ENCODE measurements at places on chromosomes 2 and 18.

DNA sequence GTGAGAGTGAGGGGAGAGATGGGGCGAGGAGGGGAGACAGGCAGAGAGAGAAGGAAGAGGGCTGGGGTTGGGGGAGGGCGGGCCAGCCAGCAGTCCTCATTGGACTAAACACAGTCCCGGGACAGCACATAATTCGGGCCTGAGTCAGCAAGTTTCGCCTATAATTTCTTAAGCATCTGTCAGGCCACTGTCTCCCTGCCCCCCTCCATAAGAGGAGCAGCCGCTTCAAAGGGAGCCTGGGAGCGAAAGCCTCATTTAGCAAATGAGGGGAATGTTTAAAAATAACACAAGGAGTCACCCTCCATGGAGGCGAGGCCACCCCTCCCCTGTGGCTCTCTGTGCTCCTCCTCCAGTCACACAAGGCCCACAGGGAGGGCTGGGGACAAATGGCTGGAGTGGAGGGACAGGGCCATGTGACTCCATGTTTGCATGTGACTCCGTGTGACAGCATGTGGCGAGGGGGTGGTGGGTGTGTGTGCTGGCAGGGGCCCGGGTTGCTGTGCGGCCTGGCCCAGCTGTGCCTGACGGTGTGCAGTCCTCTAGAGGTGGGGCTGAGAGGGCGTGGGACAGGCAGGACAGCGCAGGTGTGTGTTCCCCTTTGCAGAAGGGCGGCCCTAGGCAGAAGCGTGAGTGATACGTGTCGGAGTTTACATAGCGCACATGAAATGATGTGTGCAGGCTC is 162.4 kb downstream of the CELF4 start:
- no peak overlapping the region for H3K27ac ChIP-seq
- DNase-seq = peak; percentile 20
- H3K36me3 ChIP-seq = no peaks in the 10 kb centered on the region
- H3K4me3 ChIP-seq = no peak overlapping the region
- H3K4me1 ChIP-seq = no peaks in the 10 kb centered on the region

GRCh38 chr18:37156330-37156942 is 327.5 kb downstream of the KIAA1328 start:
- DNase-seq = no peak
- peaks cover 20% of the 10 kb centered on the region for H3K4me1 ChIP-seq
- no peaks in the 10 kb centered on the region for H3K36me3 ChIP-seq
- H3K27me3 ChIP-seq = no peaks in the 10 kb centered on the region

DNA sequence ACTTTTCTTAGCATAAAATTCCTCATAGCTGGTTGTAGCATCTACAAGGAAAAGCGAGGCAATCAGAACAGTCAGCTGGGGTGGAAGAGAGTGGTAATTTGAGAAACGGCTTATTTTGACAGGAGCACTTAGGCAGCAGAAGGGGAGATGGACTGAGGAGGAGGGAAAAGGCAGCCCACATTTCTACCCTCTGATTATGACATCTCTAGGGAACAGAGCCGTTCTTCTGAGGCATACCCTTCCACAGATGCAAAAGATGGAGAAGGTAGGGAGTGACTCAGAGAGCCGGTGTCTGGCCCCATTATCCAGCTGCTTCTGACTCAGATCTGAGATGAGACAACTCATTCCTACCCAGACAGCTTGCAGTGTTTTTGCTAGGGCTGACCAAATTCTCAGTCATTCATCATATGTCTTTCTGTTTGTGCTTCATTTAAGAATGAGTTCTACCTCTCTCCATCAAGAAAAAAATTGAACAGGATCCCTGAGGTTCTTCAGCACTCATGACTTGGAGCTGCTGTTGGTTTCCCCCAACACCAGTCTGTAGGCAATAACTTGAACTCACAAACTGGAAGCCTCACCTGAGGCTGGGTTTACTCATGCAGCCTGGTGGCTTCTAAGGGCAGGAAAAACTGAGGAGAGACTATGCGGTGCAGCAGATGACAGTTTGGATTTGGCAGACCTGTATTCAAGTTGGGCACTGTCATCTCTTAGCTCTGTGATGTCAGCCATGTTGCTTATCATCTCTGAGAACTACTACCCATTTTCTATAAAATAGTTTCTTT is 15.9 kb upstream of the SEC11C start:
- H3K27ac ChIP-seq = no peak overlapping the region
- H3K36me3 ChIP-seq = no peaks in the 10 kb centered on the region
- no peaks in the 10 kb centered on the region for H3K4me1 ChIP-seq

GRCh38 chr2:210086292-210086691 is 83.9 kb downstream of the RPE start:
- no peak overlapping the region for H3K4me3 ChIP-seq
- H3K4me1 ChIP-seq = peaks cover 20% of the 10 kb centered on the region
- no peaks in the 10 kb centered on the region for H3K27me3 ChIP-seq
- no peak for DNase-seq
- H3K27ac ChIP-seq = no peak overlapping the region

DNA sequence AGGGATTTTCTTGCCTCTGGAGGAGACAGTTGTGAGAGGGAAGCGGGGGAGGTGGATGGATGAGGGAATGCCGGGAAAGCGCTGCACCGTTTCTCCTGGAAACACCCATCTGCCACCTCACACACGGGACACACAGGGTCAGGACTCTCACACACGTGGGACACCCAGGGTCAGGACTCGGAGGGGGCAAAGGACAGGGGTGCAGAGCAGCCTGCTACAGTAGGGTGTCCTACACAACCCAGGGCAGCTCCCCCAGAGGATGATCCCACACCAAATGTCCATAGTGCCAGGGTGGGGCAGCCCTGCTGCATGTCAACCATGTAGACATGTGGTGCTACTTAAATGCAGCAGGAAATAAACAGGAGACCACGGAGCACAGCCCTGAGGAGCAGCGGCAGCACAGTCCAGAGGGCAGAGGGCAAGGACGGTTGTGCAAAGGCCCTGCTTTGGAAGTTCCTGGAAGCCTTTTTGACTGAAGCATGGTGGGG is 5.1 kb downstream of the RAMP1 start:
- no peak for DNase-seq
- no peaks in the 10 kb centered on the region for H3K27me3 ChIP-seq
- peaks cover 48% of the 10 kb centered on the region for H3K4me1 ChIP-seq
- H3K27ac ChIP-seq = peak overlapping the region; percentile 94
- no peaks in the 10 kb centered on the region for H3K36me3 ChIP-seq

DNA sequence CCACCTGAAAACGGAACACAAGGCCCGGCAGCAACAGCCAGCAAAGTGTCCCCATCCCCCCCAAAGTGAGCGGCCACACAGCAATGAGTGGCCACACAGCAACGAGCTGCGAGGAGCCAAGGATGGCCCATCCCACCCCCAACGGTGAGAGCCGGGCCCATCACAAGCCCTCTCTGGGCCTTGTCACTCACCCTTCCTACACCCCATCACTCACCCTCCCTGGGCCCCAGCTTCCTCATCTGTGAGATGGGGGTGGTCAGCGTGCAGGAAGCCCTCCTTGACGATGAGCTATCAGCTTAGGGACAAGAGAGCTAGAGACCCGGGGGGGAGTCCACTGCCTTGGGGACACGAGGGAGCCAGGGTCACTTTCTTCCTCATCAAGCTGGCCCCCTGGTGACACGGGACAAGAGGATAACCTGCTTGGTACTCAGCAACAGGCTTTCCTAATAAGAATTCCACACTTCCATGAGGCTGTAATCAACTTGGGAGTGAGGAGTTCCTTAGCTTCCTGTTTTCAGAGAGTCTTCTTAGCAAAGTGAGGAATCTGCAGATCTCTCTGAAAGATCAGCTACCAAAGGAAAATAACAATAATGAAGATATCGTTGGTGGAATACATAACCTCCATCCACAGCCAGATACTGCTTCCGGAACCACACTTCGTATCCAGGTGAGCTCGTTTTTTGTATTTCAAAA is 92.8 kb downstream of the HDAC4 start:
- no peaks in the 10 kb centered on the region for H3K36me3 ChIP-seq
- H3K4me3 ChIP-seq = no peak overlapping the region
- DNase-seq = peak; percentile 46
- H3K4me1 ChIP-seq = peaks cover 16% of the 10 kb centered on the region

DNA sequence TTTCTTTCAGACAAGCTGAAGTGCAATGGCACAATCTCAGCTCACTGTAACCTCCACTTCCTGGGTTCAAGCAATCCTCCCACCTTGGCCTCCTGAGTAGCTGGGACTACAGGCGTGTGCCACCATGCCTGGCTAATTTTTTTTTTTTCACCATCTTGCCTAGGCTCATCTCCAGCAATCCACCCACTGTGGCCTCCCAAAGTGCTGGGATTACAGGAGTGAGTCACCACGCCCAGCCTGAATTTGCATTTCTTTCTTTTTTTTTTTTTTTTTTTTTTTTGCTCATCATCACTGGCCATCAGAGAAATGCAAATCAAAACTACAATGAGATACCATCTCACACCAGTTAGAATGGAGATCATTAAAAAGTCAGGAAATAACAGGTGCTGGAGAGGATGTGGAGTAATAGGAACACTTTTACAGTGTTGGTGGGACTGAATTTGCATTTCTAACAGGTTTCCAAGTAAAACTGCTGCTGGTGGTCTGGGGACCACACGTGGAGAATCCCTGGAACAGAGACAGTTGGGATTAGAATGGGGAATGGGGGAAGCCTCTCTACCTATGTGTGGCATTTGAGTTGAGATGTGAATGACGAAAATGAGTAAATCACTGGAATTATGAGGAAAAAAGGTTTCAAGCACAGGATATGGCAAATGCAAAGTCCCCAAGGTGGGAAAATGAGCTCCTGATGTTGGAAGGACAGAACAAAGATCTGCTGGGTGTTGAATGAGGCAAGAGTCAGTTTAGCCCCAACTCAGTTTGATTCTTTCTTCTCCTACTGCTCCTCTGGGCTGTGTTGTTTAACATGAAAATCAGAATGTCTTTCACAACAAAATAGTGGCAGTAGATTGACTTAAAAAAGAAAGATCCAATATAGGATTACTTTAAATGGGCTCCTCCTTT is 88.8 kb upstream of the MAP4K4 start:
- no peak overlapping the region for H3K27ac ChIP-seq
- no peaks in the 10 kb centered on the region for H3K27me3 ChIP-seq
- no peak overlapping the region for H3K4me3 ChIP-seq
- no peaks in the 10 kb centered on the region for H3K4me1 ChIP-seq
- H3K36me3 ChIP-seq = no peaks in the 10 kb centered on the region
- DNase-seq = no peak

DNA sequence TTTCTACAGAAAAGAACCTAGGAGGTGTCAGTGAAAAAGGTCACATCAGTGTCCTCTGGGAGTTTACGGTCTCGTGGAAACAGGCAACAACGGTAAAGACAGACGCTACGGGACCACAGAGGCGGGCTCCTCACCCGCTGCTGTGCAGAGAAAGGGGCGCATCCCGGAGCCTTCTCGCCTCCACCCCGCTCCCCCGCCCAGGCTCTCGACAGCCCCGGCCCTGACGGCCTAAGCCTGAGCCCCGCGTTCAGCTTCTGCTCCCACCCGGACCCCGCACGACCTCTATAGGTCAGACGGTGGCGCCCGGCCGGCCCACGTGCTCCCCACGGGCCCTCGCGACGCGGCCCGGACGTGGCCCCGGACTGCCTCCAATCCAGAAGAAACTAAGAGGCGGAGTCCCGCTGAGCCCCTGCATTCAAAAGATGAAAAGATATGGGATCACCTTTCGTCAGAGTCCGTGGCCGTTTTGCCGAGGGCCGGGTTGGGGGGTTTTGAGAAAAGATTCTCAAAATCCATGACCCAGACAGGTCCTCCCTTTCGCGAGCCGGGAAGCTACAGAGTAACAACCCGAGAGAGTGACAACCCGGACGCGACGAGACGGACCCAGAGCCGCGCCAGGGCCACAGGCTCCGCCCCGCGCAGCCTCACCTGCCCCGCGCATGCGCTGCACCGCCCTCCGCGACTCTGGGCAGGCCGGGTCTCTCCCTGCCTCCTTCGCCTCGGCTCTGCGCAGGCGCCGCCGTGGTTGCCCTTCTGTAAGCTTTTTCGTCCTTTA is at the start of gene ZC3H8:
Gene ZC3H8 (minus strand): TSS at position 577 of the 775 bp plus-strand sequence. CDS start 61 bp downstream, at position 516.
- H3K27me3 ChIP-seq = no peaks in the 10 kb centered on the region
- H3K27ac ChIP-seq = peak within 1 kb of the TSS; percentile 69
- DNase-seq = peak; percentile 92
- H3K4me3 ChIP-seq = peak within 1 kb of the TSS; percentile 52

GRCh38 chr2:12834239-12834638 is 117.5 kb downstream of the TRIB2 start:
- H3K4me1 ChIP-seq = no peaks in the 10 kb centered on the region
- no peaks in the 10 kb centered on the region for H3K27me3 ChIP-seq
- no peak overlapping the region for H3K27ac ChIP-seq

GRCh38 chr2:64939332-64939917 is 49.8 kb upstream of the SLC1A4 start:
- peaks cover 3% of the 10 kb centered on the region for H3K4me1 ChIP-seq
- H3K4me3 ChIP-seq = no peak overlapping the region
- DNase-seq = no peak
- no peak overlapping the region for H3K27ac ChIP-seq

GRCh38 chr2:120682654-120683053 is 53.0 kb upstream of the GLI2 start:
- no peaks in the 10 kb centered on the region for H3K27me3 ChIP-seq
- DNase-seq = no peak
- H3K36me3 ChIP-seq = no peaks in the 10 kb centered on the region
- H3K4me1 ChIP-seq = no peaks in the 10 kb centered on the region

GRCh38 chr18:46510386-46510785 is 146.6 kb downstream of the LOXHD1 start:
- H3K36me3 ChIP-seq = no peaks in the 10 kb centered on the region
- no peak for DNase-seq
- no peaks in the 10 kb centered on the region for H3K27me3 ChIP-seq
- no peak overlapping the region for H3K27ac ChIP-seq
- no peaks in the 10 kb centered on the region for H3K4me1 ChIP-seq

DNA sequence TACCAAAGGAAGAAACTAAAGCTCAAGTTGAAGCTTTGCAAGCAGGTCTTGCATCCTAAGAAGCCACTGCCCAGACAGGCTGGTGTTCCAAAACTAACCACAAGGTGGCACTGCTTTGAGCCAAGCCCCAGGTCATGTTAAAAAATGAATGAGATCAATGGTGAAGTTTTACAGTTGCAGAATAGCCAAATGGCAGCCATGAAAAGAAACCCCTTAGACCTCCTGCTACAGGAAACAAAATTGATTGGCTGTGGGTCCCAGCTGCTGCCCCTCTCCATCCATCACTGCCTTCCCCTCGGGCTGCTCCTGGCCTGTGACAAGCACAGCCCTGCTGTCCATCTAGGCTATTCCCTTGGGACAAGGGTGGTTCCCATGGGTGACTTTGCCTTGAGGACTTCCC is 20.7 kb upstream of the MREG start:
- no peaks in the 10 kb centered on the region for H3K27me3 ChIP-seq
- H3K36me3 ChIP-seq = no peaks in the 10 kb centered on the region
- no peak overlapping the region for H3K27ac ChIP-seq
- no peak overlapping the region for H3K4me3 ChIP-seq

GRCh38 chr2:120896901-120897300 is 161.2 kb downstream of the GLI2 start:
- no peak overlapping the region for H3K27ac ChIP-seq
- H3K4me3 ChIP-seq = no peak overlapping the region
- no peaks in the 10 kb centered on the region for H3K27me3 ChIP-seq
- no peak for DNase-seq

- no peak for DNase-seq
- no peak overlapping the region for H3K27ac ChIP-seq
- H3K4me3 ChIP-seq = no peak overlapping the region
- no peaks in the 10 kb centered on the region for H3K4me1 ChIP-seq
Measured at GRCh38 chr2:150584081-150584480, 96.6 kb upstream of the RND3 start.

GRCh38 chr2:43138441-43138840 is 88.0 kb downstream of the ZFP36L2 start:
- H3K27ac ChIP-seq = no peak overlapping the region
- no peak for DNase-seq
- no peak overlapping the region for H3K4me3 ChIP-seq
- H3K27me3 ChIP-seq = no peaks in the 10 kb centered on the region
